ENCODE measurements at places on chromosomes 6 and 20.

DNA sequence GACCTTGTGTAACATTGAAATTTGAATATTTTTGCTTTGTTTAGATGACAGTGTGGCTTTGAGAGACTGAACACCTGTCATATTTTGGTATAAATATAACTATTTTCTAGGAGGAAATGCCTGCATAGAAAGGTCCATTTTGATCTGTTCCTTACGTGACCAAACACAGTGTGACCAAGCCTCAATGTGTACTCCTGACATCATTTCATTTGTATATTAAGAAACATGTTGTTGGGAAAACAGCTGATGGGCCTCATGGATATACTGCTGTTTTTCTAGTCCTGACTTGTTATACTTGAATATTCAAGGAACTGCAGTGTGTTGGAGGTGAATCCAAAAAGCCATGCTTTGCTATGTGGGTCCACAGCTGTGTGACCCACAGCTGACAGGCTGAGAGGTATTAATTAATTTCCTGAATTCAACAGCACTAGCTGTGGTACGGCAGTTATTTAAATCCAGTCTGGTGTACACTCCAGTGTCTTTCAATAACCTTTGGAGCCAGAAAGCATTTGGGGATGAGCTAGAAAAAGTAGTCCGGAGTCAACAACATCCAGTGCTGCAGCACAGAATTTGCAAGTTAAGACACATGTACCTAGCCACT lies 18.9 kb downstream of the NCOA7 start:
- DNase-seq: no peak

DNA sequence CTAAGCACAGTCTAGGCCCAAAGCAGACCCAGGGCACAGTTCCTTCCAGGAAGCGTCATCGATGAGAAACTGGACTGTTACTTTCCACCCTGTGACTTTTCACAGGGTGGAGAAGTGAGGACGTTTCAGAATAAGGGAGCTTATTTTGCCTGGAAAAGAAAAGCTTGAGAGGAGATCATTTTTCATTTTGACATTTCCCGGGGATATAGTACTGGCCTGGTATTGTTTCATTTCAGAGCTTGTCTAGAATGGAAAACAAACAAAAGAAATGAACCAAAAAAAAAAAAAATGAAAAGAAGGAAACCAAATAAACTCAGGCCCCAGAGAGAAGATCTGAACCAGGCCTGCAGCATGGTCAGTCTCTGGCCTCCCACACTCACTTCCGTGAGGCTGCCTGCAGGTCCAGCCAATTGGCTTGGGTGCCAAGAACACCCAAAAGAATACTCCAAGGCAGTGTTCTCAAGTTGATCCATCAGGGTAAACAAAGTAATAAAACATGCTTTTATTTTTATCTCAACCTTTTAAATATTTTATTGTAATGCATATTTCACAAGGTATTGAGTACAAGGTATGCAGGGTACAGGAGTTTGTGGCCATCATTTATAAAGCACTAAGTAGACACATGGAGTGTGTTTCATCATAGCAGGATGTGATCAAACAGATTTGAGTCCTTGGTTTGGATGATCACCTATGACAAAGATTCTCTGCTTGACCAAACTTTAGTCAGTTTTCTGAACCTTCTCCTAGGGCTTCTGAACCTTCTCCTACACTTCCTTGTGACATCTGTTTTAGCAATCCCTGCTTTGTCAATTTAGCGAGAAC lies 176.9 kb upstream of the GGTLC1 start:
- no peak for DNase-seq

DNA sequence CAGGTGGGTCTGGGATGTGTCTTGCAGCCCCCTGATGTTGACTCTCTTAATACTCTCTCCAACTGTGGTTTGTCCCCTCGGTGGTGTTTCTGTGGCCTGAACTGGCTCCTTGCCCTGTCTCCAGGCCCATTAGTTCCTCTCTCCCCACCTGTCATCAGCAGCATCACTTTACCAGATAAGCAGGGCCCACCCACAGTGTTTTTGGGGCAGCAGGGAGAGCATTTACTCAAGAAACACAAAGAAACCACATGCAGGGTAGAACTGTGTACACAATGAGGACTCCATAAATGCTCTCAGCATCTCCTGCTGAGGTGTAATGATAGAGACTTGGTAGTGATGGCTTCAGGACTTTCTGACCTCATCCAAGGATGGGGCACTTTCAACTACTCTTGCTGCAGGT lies 20.2 kb upstream of the MRPS18A start:
- no peak for DNase-seq

GRCh38 chr20:40773376-40773775 lies 84.3 kb upstream of the MAFB start:
- DNase-seq: no peak

DNA sequence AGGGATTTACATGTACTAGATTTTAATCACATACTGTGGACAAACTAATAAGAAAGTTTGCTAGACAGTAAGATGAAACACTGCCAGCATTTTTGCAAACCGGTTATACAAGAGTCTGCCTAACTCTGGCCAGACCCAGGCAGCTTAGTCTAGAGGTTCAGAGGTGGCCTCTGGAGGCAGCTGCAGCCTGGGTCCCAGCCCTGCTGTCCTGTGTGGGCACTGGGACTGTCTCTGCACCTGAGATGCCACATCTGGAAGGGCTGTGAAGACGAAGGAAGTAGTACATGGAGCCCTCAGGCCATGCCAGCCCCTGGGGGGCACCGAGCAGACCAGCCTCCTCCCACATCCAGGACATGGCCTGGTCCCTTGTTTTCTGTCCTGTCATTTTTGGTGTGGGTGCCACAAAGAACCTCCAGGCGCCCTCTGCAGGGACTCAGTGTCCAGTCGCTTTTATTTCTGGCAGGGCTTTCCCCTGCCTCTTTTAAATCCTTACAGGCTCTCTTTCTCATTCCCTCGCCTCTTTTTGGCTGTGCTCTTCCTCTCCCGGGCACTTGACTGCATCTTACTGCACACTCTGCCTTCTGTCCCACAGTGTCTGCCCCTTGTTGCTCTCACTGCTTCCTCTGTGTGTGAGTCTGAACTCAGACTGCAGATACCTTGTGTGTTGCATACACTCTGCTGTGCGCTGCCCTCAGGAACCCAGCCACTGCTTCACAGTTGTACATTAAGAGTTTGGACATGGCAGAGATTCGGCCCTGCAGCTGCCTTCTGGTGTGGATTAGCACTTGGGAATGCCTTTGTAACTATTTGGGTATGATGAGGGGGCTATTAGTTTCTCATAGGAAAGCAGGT lies 216.7 kb downstream of the ZDHHC14 start:
- DNase-seq: peak; percentile 12

GRCh38 chr20:32236048-32236533 lies 28.4 kb downstream of the POFUT1 start:
- DNase-seq: no peak

DNA sequence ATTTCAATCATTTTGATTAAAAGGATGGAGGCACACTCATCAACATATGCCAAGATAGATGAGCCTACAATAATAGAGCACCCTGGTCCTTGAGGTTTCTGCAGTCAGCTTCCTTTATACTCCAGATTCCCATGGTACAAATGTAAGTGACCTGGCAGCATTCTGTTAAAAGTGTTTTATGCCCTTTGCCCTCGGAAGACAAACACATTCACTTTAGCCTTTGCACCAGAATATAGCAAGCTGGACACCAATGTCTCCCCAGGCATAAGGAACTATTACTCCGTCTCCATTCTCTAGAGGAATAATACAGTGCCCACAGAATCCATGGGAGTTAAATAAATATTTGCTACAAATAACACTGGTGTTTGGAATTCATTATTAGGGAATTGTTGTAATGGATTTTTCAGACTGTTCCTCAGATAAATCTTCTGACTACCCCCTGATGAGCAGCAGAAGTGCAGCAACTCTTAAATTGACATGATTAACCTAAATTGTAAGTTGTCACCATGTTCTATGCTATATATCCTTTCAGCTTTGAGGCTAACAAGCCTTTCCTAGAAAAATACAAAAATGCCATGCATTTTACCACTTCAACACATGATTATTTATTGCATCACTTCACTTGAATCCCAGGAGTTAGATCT lies 340.2 kb downstream of the TBC1D32 start:
- no peak for DNase-seq

GRCh38 chr6:94462231-94462630 lies 1042.9 kb upstream of the EPHA7 start:
- DNase-seq: no peak

- no peak for DNase-seq
Measured at GRCh38 chr6:16737925-16738324, 23.3 kb downstream of the ATXN1 start.

DNA sequence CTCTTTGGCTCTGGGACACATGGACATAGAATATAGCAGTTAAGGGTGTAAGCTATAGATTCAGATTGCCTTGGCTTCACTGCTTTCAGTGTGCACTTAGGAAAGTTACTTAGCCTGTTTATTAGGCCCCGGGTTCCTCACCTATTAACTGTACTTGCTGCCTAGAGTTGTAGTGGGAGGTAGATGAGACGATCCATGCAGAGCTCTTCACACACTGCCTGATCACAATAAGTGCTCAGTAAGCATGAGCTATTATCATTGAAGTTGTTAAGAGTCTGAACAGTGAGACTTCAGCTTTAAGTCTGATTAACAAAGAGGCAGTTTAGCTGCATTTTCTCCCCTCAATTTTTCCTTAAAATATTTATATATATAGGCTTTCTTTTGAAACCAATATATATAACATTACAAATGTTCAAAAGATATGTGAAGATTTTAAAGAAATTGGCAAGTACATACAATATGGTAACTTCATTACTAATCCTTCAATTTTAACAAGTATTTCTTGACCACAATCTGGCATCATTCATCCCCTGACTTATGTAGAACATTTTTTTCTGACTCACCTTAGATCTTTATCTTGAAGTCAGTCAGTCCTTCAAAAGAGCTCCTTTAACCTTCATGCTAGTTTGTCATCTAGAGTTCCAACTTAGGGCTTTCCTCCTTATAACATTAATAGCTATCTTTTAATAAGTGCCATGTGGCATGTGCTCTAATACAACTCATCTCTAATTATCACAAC lies 20.5 kb upstream of the SUPT3H start:
- DNase-seq: no peak

- DNase-seq: no peak
Measured at GRCh38 chr6:142714951-142715785, 229.8 kb downstream of the HIVEP2 start.

DNA sequence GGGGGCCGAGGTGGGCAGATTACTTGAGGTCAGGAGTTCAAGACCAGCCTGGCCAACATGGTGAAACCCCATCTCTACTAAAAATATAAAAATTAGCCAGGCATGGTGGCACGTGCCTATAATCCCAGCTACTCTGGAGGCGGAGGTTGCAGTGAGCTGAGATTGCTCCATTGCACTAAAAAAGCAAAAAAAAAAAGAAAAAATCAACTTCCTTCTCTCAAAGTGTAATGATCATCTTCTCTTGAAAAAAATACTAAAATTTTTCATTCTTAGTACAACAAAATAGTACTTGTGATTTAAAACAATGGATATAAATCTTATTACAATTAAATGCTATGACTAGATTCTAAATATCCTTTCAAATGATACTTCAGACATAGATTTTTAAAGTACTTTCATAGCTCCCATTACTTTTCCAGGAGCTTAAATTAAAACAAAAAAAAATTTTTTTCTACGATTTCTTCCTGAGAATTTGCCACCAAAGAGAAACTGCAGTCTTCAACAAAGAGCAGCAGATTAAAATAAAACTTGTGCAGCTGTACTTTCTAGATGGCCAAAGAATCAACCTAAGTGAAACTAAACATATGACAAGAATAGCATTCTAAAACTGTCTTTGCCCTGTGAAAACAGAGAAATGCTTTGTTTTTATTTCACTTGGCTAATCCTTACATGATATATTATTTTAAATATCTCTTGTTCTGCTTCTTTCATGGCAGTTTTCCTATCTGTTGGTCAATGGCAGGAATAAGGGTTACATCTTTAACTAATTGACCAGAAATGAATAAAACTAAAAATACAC lies 75.2 kb downstream of the MAP3K5 start:
- no peak for DNase-seq
